Kidney (tissue), 22 donors: ENCODE measurements at places on chromosomes 2 and 18. TPM values are rescaled to one million over a fixed set of nuclear protein-coding genes. Genes with fewer than 3 reads are reported as not detected.

DNA sequence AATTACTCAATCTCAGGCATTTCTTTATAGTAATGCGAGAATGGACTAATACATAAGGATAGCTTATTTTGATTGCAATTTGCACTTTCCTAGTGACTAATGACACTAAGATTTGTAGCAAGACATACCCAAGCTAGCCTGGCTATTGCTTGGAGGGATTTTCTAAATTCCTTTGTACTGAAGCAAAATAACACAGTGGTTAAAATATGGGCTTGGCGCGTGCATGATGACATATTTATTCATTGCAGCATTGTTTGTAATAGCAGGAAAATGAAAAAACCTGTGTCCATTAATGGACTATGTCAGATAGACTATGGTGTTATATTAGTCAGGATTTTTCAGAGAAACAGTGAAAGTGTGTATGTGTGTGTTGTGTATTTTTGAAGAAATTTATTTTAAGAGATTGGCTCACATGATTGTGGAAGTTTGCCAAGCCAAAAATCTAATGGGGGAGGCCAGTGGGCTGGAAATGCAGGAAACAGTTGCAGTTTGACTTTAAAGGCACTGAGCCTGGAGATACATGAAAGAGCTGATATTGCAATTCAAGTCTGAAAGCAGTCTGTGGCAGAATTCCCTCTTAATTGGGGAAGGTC is 16.7 kb upstream of the LAPTM4A start:
- DNase-seq = peak; percentile 73

DNA sequence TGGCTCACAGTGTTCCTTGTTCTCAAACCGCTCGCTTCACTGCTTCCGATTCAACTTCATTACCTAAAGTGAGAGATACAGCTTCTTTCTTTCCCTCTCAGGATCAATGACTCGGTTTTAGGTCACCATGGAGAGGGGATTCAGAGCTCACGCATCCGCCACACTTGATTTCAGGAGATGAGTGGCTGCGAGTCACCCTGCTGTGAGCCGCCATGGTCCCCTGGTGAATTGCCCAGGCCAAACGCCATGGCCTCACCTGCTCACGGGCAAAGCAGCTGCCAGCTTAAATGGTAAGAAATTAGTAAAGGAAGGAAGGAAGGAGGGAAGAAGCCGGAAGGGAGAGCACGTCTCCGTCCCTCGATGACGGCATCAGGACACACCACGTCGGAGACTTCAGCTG is 60.5 kb downstream of the ADNP2 start:
- DNase-seq = peak; percentile 50

DNA sequence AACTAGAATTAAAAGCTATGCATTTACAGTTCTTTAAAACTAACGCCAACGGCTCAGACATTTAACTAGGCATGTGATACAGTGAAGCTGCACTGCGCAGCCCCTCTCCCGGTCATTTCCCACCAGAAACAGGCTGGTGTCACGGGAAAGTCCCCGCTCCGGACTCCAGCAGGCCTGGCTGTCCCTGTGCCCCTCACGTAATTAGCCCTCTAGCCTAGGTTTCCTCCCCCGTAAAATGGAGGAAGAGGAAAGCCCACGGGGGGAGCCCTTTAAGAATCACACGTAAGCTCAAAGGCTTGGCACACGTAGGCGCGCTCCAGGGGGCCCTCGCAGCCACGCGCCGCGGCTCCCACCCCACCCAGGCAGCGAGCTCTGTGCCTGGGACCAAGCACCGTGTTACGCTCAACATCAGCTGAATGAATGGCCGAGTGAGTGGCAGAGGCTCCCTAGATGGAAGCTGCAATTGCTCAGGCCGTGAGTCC is 48.0 kb downstream of the KCNIP3 start:
- DNase-seq = no peak

- peak; percentile 95 for DNase-seq
Measured at GRCh38 chr18:51195451-51196117, 1.9 kb downstream of the MEX3C start.

DNA sequence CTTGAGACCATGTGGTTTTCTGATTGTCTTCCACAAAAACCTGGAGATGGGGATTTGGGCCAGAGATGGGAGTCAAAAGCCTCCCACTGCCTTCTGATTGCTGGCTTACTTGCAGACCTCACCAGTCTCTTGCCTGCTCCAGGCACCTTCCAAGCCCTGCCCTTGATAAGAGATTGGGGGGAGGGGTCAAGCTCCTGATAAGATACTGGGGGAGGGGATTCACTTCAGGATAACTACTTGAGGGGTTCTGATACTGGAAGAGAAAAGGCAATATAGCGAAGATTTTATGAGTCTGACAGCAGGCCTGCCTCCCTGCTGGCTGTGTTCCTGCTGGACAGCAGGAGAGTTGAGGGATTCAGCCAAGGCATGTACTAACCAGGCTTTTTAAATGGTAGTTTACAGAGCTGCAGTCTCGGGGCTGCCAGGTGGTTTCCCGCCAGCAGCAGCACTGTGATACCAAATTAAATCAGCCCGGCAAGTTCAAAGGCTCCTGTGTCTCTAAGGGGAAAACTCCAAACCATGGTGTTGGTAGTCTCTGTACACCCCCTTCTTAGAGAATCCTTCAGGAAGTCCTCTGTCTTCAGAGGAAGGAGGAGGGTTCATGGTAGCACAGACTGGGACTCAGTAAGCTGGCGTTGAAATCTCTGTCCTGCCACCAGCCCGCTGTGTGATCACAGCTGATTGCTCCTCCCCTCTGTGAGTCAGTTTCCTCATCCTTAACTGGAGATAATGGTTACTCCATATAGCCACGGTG is 58.3 kb downstream of the FBXO36 start:
- peak; percentile 29 for DNase-seq

- no peak for DNase-seq
Measured at GRCh38 chr18:43893001-43893637, 615.8 kb upstream of the SYT4 start.

DNA sequence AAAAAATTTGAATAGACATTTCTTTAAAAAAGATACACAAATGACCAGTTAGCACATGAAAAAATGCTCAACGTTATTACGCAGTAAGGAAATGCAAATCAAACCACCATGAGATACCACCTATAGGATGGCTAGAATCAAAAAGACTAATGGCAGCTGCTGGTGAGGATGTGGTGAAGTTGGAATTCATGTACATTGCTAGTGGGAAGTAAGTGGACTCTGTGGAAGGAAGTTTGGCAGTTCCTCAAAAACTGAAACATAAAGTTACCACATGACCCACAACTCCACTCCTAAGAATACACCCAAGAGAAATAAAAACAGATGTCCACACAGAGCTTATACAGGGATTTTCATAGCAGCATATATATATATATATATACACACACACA is 51.2 kb downstream of the MBP start:
- no peak for DNase-seq

DNA sequence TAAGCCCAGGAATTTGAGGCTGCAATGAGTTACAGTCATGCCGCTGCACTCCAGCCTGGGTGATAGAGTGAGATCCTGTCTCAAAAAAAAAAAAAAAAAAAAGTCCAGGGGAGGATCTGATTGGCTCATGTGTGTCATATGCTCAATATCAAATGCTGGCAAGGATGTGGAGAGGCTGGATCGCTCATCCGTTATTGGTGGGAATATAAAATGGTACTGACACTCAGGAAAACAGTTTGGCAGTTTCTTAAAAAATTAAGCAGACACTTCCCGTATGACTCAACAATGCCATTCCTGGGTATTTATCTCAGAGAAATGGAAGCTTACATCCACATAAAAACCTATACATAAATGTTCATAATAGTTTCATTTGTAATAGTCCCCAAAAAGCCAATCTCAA is 68.9 kb downstream of the MEX3C start:
- no peak for DNase-seq

GRCh38 chr2:195810340-195811098 is 153.5 kb downstream of the SLC39A10 start:
- no peak for DNase-seq

GRCh38 chr2:117949806-117950205 is 64.1 kb downstream of the CCDC93 start:
- DNase-seq = no peak

DNA sequence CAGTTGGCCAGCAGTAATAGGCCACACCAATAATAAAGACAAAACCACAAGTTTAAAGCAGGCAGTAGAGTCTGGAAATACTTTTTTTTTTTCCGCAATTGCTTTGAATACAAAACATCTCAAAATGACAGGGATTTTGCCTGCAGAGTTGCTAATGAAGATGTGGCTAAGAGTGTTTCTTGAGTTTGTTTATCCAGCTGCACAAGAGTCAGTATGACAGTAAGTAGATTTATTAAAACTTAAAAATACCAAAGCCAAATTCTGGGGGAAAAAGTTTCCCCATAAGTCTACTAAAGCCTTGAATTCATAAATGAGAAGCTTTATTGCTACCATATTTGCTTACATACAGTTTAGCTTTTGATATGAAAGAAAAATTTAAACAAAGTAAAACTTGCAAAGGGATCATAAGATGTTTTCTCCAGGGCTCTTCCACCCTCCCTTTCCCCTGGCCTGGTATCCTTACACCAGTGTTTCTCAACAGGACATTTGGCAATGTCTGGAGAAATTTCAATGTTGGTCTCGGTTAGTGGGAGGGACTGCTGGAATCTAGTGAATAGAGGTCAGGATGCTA is 3.9 kb upstream of the DSEL start:
- no peak for DNase-seq

- no peak for DNase-seq
Measured at GRCh38 chr2:213261715-213262114, 22.5 kb upstream of the SPAG16 start.

GRCh38 chr2:226001716-226002115 is 602.2 kb downstream of the NYAP2 start:
- no peak for DNase-seq

DNA sequence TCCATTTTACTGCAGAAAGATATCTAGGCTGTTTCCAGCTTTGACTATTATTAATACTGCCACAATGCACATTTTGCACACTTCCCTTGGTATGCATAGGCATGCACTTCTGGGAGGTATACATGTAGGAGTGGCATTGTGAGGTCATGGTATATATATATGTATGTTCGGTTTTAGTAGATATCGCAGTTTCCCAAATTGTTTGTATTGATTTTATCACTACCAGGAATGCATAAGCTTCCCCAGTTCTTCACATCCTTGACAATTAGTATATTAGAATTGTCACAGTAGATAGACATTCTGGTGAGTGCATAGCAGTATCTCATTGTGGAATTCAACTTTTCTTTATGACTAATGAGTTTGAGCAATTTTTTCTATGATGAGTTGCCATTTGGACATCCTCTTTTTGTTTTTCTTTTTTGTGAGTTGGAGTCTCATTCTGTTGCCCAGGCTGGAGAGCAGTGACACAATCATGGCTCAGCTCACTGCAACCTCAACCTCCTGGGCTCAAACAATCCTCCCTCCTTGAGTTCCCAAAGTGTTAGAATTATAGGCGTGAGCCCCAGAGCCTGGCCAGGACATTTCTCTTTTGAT is 4.2 kb upstream of the GRB14 start:
- DNase-seq = no peak

IL37 gene
- polyA plus RNA-seq = not detected

DNPEP gene
- polyA plus RNA-seq = 71.0 TPM

BBS5 gene
- polyA plus RNA-seq = 9.1 TPM
